ENCODE measurements at places on chromosomes 5 and 9.

DNA sequence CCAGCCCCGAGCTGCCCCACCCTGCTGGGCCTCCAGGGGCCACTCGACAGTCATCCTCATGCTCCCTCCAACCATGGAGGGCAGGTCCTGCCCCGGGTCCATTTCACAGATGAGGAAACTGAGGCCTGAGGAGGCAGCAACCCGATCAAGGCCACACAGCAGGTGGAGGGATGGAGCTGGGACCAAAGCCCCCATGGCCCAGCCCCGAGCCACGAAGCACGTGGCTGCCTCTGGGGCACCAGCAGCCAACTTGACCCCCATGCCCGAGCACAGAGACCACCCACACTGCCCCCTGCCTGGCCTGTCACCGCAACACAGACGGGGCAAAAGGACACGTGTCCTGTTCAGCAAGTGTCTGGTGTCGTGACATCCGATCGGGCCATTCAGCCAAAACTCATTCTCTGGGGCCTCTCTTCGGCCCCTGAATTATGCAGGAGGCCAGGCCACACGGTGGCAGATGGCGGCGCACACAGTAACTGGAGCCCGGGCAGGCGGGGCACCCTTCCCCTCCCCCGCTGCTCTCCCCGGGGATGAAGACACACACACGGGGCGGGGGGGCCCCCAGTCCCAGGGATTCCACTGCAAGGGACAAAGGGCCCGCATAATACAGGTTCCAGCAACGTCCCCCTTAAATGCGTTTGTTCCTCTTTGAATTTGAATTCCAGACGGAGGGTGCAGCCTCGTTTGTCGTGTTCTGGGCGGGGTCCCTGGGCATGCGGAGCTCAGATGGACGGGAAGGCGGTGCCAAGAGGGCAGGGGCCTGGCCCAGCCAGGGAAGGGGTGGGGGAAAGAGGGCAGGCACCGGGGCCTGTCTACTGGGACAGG lies 29.4 kb upstream of the TMEM250 start:
- no peak for DNase-seq

GRCh38 chr5:40572937-40573336 lies 106.8 kb upstream of the PTGER4 start:
- no peak for DNase-seq

- no peak for DNase-seq
Measured at GRCh38 chr9:37452611-37453010, 12.6 kb downstream of the ZBTB5 start.

DNA sequence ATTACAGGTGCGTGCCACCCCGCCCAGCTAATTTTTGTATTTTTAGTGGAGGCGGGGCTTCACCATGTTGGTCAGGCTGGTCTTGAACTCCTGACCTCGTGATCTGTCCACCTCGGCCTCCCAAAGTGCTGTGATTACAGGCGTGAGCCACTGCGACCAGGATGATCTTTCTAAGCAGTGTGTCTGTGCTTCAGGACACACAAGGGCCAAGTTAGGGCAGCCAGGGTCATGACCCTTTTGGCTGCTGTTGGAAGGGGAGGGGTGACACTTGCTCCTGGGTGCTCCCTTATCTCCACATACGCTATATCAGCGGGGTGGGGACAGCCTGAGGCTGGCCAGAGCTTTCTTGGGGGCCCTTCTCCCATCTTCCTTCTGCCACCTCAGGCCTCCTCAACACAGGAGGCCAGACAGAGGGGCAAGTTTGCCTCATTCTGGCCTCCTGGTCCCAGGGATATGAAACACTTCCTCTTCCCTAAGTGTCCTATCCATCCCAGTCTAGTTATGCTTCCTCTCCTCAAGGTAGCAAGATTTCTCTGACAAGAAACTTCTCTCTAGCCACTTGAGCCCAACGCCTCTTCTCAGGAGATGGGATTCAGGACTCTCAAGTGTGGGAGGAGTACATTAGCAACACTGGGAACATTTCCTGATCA lies 1.9 kb upstream of the ZNF79 start:
- DNase-seq: no peak

GRCh38 chr9:94167376-94167890 lies 83.2 kb downstream of the PTPDC1 start:
- DNase-seq: no peak

GRCh38 chr9:125515983-125516940 lies 190.7 kb downstream of the MAPKAP1 start:
- DNase-seq: no peak

DNA sequence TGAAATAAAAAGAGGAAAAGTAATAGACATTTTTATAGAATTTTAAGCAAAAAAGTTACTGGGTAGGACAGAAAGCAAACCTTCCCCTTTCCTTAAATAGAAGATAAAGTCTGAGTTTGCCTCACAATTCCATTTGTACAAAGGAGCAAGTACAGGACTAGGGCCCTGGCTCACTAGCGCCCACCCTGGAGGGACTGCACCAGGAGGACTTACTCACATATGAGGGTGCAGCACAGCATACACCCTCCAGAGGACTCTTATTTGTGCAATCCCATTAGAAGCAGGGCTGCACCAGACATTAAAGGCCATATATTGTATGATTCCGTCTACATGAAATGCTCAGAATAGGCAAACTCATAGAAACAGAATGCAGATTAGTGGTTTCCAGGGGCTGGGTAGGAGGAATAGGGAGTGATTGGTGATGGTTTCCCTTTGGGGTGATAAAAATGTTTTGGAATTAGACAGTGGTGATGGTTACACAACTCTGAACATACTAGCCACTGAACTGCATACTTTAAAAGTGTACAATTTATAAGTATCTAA lies 4.5 kb downstream of the REEP5 start:
- DNase-seq: no peak

DNA sequence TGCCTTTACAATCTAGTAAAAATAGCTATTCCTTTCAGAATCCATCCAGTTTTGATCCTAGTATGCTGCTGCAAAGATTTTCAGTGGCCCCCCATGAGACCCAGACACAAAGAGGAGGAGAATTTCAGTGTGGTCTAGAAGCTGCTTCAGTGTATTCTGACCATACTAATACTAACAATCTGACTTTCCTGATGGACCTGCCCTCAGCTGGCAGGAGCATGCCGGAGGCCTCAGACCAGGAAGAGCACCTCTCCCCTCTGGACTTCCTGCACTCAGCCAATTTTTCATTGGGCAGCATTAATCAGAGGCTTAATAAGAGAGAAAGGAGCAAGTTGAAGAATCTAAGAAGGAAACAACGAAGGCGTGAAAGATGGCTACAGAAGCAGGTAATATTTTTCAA lies 48.5 kb downstream of the RNF180 start:
- DNase-seq: no peak

DNA sequence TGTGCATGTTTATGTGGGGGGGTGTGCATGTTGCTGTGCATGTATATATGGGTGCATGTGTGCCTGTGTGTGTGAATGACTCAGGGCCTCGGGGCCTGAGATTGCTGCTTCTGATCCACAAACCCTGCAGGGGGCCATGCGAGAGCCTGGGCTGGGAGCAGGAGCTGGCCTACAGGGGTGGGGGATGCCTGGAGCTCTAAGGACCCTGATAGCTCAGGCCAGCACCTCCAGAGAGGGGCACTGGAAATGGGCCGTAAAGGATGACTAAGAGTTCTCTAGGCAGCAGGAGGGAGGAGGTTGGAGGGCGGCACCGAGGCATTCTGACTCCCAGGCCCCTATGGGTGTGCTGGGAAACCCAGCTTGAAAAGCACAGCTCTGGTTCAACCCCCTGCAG lies 6.9 kb upstream of the UBAC1 start:
- DNase-seq: no peak

- no peak for DNase-seq
Measured at GRCh38 chr5:107383414-107383813, 287.3 kb downstream of the EFNA5 start.

GRCh38 chr9:136268318-136268717 lies 22.7 kb upstream of the QSOX2 start:
- DNase-seq: no peak

GRCh38 chr5:102809033-102809432 lies 53.9 kb downstream of the PAM start:
- DNase-seq: no peak

DNA sequence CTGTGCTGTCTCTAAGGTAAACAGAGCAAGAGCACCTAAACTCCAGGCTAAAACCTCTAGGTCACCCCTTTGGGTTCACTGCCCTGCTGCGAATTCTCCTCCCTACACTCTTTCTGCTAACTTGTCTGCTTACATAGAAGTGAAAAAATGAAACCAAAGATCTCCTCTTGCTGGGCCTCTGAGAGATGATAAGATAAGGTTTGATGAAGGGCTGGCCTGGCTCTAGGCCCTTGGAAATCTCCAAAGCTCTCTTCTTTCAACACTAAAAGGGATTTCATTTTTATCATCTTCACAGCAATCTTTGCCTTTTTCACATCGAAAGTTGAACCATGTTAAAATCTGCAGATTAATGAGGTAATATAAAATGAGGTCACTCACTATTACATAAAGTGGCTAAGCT lies 450.8 kb upstream of the TLE4 start:
- no peak for DNase-seq

- DNase-seq: no peak
Measured at GRCh38 chr5:154238776-154239481, 48.4 kb downstream of the GALNT10 start.

GRCh38 chr5:175922192-175922885 lies 45.8 kb downstream of the THOC3 start:
- DNase-seq: no peak

- no peak for DNase-seq
Measured at GRCh38 chr5:180598797-180599589, 7.7 kb upstream of the SCGB3A1 start.

DNA sequence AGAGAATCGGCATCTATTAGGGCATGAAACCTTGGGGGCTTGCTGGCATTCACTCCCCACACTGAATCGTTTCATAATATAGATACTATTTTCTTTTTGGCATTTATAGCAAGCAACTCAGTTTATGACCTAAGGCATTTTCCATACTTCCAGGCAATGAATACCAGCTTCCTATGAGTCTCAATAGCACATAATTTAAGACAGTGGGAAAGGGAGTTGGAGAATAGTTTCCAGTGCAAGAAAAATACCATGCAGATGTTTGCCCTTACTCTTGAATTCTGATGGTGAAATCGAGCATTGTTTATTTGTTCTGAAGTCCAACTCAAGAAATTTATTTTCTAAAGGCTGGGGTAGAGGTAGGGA lies 175.8 kb upstream of the KLF9 start:
- no peak for DNase-seq

DNA sequence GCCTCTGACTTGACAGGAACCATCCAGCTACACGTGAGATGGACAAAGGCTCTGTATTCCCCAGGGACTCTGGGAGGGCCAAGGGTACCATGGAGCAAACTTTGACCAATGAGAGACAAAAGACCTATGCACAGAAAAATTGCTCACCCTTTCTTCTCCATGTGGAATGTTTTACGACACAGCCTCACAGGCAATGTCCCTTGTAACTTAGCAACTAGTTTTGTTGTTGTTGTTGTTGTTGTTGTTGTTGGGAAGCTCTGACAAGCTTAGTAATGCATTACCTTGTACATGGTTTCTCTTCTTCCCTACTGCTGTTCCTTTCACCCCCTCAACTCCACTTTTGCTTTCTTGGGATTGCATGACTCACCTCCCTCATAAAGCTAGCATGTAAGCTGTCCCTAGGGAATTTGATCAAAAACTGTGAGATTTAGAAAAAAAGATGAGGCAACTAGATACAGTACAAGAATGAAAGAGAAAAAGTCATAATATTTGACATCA lies 550.9 kb downstream of the RAB3C start:
- no peak for DNase-seq

- DNase-seq: no peak
Measured at GRCh38 chr5:3330442-3330841, 265.2 kb upstream of the IRX1 start.

- DNase-seq: no peak
Measured at GRCh38 chr9:26811106-26811505, 81.5 kb downstream of the CAAP1 start.

DNA sequence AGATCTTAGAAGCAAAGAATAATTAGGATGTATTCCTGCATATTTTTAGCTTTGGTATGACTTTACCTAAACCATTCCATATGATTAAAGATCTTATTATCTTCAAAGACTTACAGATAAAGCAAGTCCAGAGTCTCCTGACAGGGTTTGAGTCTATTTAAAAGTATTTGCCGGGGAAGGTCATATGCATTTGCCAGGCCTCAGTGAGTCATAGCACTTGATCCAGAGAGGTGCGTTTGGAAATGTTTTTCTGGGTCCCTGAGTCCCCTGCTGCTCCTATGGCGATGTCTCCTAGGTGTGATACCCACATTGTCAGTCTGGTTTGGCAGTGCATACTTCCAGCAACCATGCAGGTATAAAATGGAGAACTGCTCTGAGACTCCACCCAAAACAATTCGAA lies 217.0 kb downstream of the FBXL7 start:
- DNase-seq: no peak

DNA sequence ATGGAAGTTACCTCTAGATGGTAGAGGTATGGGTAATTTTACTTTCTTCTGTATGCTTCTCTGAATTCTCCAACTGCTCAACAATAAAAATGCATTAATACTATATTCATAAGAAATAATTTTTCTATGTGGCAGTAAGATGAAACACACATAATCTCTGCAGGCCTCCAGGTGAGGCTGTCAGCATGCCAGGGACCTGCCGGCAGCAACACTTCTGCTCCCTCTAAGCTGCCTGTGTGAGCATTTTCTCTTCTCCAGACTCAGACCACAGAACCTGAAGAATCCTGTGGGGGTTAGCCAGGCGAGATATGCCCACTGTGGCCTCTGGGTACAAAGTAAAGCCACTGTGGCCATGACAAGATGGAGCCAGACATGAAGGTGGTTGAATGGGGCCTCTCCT lies 316.3 kb downstream of the EBF1 start:
- no peak for DNase-seq

DNA sequence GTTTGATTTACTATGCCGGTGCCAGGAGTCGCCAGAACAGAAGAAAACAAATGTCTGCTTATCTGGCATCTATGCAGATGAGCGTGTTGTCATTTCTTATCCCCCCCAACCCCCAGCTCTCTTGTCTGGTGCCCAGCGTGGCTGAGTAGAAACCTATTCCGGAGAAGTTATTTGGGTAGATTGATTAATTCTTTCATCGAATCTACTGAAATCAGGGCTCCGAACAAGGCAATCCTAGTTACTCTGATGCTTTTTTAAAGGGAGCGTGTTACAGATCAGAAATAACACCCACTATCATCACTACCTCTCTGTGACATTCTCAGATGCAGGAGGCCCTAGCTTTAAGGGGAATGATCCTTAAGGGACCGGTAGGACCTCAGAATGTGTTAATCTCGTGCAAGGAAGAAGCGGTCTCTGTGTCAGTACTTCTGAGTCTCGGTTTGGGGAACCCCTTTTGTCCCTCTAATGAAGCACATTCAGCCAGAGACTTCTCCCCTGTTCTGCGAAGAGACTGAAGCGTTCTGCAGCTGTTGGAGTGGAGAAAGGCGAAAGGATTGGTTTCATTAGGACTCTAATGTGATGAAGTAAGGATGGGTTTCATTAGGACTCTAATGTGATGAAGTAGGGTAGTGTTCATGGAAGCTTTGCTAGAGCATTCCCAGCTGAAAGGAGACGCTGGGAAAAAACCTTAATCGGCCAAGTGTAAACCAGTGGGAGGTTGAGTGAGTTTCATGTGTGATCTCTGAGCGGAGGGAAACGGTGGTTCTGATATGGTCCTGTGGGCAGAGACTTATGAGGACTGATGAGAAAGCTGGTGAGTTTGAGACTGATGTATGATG lies 1.5 kb downstream of the PIP5K1B start:
- DNase-seq: no peak

Data from GM12891 (cell line).